ENCODE measurements at places on chromosomes 16 and 17. TPM values are rescaled to one million over a fixed set of nuclear protein-coding genes. Genes with fewer than 3 reads are reported as not detected.

SHBG gene
- total RNA-seq: 0.39 TPM

P2RX5 gene
- total RNA-seq: 1.2 TPM

TAC4 gene
- not detected for total RNA-seq

CRHR1 gene
- not detected for total RNA-seq

EXOC7 gene
- total RNA-seq: 62.5 TPM

CPNE7 gene
- total RNA-seq: 29.9 TPM

CCR7 gene
- total RNA-seq: not detected

KRTAP1-5 gene
- total RNA-seq: 1.6 TPM

TMEM100 gene
- total RNA-seq: 9.9 TPM

NPIPA2 gene
- total RNA-seq: 0.73 TPM

SNAI3 gene
- total RNA-seq: not detected

ITGB4 gene
- 0.20 TPM for total RNA-seq

ERN1 gene
- total RNA-seq: 4.8 TPM

TMC8 gene
- total RNA-seq: not detected
